Adipocyte (in vitro differentiated cells): ENCODE measurements at places on chromosomes 11 and 22.

DNA sequence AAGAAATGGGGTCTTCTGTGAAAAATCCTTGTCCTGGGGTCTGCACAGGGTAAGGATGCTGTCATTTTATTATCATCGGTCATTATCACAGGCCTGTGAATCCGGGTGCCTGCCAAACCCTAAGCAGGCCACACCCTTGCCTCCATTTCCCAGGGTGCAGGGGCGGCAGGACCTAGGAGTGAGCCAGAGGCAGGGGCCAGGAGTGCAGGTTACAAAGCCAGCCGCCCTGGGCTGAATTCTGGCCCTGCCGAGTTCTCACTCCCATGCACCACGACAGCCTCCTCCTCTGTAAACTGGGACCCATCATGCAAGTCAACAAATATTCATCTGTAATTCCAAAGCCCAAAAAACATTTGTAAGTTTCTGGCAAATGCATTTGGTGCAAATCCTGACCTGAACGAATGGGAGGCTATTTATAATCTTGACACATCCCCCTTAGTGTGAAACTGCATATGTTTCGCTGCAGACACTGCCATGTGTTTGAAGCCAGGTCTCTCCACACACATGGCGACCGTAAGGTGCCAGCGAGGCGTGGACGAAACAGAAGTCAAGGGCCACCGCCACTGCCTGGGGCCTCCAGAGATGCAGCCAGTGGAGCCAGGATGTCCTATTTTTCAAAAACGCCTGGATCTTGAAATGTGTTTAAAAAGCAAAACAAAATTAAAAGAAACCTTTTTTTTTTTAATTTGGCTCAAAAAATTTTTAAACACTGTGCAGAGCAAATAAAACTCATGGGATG lies 6.7 kb downstream of the CD5 start:
- DNase-seq, result no peak

DNA sequence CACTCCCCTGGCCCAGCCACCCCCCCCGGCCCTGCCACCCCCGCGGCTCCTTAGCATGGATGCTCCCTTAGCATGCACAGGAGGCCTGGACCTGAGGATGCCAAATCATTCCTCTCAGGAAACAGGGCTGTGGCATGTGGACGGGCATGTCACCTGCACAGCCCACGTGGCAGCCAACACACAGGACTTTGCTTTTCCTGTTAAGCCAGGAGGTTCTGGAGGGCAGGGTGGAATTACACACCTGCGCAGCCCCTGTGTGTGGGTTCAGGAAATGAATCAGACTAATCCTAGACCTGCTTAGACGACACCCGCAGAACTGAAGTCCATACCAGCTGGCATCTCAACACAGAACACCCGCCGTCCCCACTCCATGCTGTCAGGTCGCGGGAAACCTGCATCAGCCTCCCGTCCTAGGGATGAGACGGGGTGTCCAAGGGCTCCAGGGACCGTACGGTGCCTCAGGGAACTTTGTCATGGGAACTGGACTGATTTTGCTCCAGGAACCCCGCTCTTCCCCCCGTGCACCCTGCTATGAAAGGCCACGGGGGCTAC lies 10.2 kb downstream of the CERK start:
- no peak for DNase-seq

DNA sequence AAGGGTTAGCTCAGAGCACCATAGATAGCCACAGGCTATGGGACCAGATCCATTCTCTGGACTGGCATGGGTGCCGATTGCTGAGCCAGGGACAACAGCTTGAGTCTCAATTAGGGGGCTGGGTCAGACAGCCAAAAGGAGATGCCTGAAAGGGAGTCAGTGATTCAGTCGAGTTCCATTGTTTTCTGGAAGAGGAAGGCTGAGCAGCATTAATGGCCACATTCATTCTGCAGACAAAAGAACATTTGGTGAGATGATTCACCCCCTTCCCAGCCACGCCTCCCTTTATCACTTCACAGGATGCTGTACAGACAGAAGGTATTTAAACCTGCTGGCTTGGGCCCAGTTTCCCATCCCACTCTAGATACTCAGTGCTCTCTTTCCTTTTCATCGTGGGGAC lies 131.9 kb downstream of the ADAMTS15 start:
- DNase-seq, result peak; percentile 65

DNA sequence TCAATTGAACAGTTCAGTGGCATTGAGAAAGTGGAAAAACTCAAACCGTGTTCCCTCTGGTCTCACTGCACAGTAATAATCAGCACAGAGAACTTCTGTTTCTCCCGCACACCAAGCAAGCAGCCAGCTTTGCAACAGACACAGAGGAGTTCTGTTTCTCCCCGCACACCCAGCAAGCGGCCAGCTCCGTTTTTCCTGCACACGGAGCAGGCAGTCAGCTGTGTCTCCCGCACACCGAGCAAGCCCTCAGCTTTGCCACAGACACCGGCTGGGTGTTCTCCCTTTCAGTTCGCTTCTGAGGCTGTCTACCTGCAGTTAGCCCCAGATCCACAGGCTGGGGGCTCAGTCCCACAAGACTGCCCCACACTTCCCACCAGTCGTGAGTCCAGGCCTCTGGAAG lies 9.9 kb upstream of the TALDO1 start:
- no peak for DNase-seq

DNA sequence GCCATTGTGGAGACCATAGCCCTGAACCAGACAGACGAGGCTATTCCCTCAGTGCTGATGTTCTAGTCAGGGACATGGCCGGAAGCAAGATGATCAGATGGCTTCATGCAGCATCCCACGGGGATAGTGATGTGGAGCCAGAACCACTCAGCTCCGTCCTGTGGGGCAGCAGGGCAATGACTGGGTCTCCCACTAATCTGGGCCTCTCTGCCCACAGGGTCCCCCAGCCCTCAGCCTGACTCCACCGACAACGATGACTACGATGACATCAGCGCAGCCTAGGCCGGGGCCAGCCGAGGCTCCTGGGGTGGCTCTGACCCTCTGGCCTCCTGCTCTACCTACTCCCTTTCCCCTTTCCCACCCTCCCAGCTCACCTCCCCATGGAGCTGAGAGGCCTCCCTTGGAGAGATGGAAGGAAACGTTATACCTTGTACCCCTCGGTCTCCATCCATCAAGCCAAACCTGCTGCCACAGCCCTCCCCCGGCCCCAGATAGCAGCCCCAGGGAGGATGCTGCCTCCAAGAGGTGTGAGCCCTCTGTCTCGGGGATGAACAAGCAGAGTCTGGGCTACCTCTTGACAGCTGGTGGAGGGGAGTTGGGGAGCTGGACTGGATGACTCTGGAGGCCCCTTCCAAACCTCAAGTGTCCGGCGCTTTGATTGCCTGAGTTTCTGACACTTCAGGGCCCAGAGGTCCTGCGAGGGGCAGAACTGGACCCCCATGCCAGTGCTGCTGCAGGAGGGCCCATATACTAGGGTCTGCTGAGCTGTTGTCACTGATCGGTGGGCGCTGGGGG lies 47.8 kb downstream of the CD6 start:
- DNase-seq, result no peak

DNA sequence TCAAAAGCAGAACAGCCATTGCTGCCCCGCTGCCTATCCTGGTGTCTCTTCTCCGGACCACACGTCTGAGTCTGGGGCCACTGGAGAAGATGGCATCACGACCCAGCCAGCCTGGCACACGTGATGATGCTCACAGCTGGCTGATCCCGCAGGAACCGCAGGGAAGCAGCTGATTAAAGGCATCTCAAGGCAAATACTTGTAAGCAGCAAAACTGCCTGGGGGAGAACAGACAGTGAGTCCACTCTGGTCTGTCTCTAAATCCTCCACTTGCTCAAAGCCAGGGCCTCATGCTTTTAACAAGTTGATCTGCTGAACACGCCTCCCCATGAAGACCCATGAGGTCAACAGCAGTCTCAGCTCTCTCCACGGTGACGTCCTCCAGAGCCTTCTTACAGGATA lies 108.6 kb downstream of the BRD1 start:
- no peak for DNase-seq

- no peak for DNase-seq
Observed at GRCh38 chr11:82892611-82893169, 7.5 kb downstream of the PRCP start.

GRCh38 chr11:2116680-2117079 lies 22.5 kb downstream of the IGF2 start:
- no peak for DNase-seq

DNA sequence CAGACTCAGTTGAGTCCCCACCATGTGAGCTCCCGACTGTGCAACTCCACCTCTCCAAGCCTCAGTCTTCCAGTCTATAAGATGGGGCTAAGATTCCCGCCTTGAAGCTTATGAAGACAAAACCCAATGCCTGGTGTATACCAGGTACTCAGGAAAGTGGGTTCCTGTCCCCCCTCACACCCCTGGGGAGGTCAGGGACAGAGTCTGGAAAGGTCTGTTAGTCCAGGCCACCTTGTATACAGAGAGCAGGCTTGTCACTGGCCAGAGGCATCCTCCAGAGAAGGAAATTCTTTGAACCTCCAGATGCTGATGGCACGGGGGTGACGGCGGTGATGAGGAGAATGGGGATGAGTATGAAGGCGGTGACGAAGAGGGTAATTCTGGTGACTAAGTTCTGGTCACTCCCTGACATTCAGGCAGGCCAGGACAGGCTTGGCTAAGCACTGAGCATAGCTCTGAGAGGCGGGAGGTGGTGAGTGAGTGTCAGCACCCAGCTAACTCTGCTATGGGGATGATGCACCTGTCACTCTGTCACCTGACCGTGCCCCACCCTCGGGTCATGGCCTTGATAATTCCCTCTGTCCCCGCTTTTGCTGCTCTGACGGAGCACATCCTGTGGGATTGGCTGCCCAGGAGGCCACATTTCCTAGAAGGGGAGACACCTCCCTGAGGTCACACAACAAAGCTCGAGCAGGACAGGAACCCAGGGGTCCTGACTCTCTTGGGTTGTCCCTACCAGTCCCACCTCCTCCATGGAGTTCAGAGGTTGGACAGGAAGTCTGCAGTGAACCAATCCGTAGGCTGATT lies 30.9 kb upstream of the CSNK1E start:
- DNase-seq, result no peak

GRCh38 chr11:114197799-114198500 lies 98.2 kb upstream of the NNMT start:
- peak; percentile 96 for DNase-seq

- DNase-seq, result peak; percentile 74
Observed at GRCh38 chr22:23147617-23148387, 2.5 kb downstream of the RAB36 start.

GRCh38 chr11:113168354-113169342 lies 145.7 kb upstream of the TTC12 start:
- no peak for DNase-seq

- no peak for DNase-seq
Observed at GRCh38 chr11:128469220-128469619, 118.1 kb downstream of the ETS1 start.
